ENCODE measurements at places on chromosomes 13 and 19.

DNA sequence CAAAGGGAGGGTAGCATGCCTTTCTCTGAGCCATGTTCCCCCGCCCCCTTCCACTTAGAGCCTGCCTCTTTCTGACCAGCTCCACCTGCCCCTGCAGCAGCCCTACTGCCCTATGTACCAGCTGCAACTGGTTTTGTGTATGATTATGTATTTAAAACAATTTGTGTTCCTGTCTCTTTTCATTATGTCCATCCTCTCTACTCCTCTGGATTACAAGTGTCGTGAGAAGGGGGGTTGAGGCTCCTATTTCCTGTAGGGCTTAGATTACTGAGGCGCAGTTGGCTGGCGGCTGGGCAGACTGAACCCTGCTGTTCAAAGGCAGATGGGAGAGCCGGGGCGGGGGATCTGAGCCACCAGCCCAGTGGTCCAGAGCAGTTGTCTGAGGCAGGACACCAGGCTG lies 213.3 kb downstream of the KCNRG start:
- no peak for DNase-seq

GRCh38 chr19:35529241-35530218 lies 1.4 kb upstream of the SBSN start:
- no peak for DNase-seq

DNA sequence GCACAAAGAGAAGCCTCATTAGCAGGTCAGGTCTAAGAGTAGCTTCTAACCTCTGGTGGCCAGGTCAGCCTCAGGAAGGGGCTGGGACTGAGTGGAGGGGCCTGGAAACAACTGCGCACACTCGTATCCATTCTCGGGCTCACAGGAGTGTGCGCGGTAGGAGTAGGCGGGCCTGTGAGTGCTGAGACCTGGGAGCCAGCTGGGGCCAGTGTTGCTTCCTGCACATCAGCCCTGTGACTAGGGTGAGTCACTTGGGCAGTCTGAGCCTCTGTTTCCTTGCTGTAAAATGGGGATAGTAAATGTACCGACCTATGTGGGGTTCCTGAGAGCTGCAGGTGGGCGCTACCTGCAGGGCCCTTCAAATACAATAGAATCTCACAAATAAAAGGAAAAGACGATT lies 26.9 kb downstream of the SIN3B start:
- no peak for DNase-seq

DNA sequence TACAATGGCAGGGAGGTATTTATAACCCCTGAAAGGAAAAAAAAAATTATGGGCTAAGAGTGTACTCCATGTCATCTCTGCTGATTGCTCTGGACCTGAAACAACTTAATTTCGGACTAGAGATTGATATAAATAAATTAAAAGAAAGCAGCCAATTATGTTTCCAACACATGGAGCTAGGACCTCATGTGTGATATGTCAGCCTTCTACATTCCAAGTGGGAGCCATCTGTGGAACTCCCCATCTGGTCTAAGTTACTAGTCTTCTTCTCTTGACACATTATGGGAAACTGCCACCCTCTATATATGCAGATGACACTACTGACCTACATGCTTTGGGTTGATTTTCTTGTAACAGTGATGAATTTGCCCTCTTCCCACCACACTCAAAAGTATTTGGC lies 86.1 kb downstream of the FLT1 start:
- DNase-seq = no peak

- DNase-seq = no peak
Observed at GRCh38 chr13:77040076-77040475, 13.1 kb upstream of the FBXL3 start.

DNA sequence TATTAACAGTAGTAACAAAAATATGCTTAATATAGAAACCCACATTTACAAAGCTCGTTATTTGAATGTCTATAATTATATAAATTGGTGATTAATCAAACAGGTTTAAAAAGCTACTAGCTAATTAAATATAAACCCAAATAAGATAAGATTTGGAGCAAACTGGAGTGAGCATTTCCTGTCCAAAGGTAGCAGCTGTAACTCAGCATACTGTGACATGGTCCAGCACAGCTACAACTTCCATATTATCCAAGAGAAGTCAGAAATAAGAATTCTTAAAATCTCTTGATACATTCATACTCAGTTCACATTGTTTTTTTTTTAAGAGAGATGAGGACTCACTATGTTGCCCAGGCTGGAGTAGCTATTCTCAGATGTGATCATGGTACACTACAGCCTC lies 8.5 kb downstream of the MTRF1 start:
- DNase-seq = no peak

GRCh38 chr13:45229172-45229571 lies 28.3 kb upstream of the KCTD4 start:
- no peak for DNase-seq

Measured in transverse colon (tissue), 4 donors.